Ascending aorta (tissue), 2 donors: ENCODE measurements at places on chromosomes 1 and 21.

- H3K4me1 ChIP-seq, result no peaks in the 10 kb centered on the region
- no peak overlapping the region for H3K27ac ChIP-seq
- H3K27me3 ChIP-seq, result no peaks in the 10 kb centered on the region
- H3K4me3 ChIP-seq, result no peak overlapping the region
Measured at GRCh38 chr1:110196917-110197765, 13.0 kb upstream of the KCNC4 start.

DNA sequence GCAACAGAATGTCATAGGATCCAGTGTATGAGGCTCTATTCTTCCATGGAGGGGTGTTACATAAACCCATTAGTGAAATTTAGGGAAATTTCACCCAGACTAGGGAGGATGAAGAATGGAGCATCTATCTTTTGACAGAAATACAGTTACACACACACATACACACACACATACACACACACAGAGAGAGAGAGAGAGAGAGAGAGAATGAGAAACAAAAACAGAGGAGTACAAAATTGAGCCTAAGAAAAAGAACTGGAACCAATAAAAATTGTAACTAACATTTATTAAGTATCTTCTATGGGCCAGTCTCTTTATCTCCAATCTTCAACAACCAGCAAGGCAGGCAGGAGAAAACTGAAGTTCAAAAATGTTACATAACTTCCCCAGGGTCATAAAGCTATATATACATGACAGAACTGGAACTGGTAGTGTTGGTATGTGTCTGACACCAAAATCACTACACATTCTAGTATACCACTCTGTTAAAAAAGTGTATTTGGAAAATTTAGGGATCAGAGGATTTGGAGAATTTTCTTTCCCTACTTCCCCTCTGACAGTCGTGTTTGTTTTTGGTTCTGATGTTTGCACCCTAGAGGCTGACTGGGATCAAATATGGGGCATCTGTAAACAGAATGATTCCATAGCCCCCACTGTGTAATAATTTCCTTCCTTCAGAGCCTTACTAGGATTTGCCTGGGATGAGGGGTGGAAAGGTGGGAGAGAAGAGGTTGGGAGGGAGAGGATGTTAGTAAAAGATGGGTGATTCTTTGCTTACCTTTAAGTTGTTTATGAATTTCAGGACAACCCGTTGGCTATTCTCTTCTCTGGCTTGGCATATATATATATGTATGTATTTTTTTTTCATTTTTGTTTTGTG is 1.0 kb upstream of the ZFYVE9 start:
- H3K4me1 ChIP-seq, result no peaks in the 10 kb centered on the region
- no peak for DNase-seq
- no peaks in the 10 kb centered on the region for H3K36me3 ChIP-seq

- H3K27ac ChIP-seq, result no peak overlapping the region
- DNase-seq, result no peak
- no peaks in the 10 kb centered on the region for H3K27me3 ChIP-seq
Measured at GRCh38 chr1:201570886-201571624, 32.1 kb downstream of the NAV1 start.

DNA sequence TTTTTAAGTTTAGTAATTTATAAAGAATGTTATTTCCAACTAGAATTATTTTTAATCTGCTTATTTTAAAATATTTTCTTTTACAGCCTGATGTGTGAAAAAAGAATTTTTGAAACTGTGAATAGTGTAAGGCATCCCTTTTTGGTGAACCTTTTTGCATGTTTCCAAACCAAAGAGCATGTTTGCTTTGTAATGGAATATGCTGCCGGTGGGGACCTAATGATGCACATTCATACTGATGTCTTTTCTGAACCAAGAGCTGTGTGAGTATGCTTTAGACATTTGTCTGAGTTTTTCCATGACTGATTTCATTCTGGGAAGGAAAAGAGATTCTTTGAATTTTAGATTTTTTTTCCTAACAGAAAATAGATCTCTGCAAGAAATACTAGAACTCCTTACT is 77.9 kb downstream of the GTF2B start:
- no peak for DNase-seq
- H3K27ac ChIP-seq, result no peak overlapping the region
- peaks cover 10% of the 10 kb centered on the region for H3K36me3 ChIP-seq
- H3K4me3 ChIP-seq, result no peak overlapping the region
- no peaks in the 10 kb centered on the region for H3K27me3 ChIP-seq

DNA sequence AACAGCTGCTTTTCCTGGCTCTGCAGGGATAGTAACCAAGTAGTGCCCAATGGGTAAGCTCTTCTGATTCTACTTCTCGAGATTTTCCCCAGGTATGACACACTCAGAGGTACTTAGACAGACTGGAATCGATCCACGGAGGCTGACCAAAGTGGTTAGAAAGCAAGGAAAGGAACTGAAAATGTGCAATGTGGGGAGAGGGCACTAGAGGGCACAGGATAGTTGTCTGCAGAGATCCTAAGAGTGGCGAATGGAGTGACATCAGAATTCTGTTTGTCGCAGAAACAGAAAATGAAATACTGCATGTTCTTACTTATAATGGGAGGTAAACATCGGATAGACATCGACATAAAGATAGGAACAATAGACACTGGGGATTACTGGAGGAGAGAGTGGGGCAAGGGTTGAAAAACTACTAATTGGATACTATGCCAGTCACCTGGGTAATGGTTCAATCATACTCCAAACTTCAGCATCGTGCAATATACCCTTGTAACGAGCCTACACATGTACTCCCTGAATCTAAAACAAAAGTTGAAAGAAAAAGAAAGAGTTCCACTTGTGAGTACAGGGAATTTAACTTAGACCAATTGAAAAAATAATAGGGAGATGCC is 23.3 kb downstream of the CYP2J2 start:
- H3K27me3 ChIP-seq, result no peaks in the 10 kb centered on the region
- no peaks in the 10 kb centered on the region for H3K36me3 ChIP-seq
- no peak overlapping the region for H3K4me3 ChIP-seq
- no peak for DNase-seq
- no peak overlapping the region for H3K27ac ChIP-seq
- no peaks in the 10 kb centered on the region for H3K4me1 ChIP-seq

DNA sequence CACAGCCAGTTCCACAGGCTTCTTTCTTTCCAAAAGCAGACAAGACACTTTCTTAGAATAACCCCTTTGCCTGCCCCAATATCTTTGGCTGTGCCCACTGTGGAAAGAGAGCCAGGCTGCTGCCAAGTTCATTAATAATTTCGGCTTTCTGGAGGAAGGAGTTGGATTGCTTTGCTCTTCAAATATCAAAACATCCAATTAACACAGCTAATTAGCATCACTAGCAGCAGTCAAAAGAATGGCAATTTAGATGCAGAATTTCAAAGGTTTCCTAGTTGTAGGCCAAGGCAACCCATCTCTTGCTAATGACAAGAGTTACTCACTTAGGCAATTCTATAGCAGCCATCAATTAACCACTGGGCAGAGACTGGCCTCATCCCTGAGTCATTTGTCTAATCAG is 91.0 kb upstream of the SPATA6 start:
- no peak overlapping the region for H3K27ac ChIP-seq
- no peaks in the 10 kb centered on the region for H3K27me3 ChIP-seq
- H3K36me3 ChIP-seq, result no peaks in the 10 kb centered on the region
- DNase-seq, result no peak

- H3K36me3 ChIP-seq, result no peaks in the 10 kb centered on the region
- no peaks in the 10 kb centered on the region for H3K27me3 ChIP-seq
- H3K4me1 ChIP-seq, result no peaks in the 10 kb centered on the region
- no peak for DNase-seq
Measured at GRCh38 chr1:177229781-177230180, 59.0 kb downstream of the BRINP2 start.

DNA sequence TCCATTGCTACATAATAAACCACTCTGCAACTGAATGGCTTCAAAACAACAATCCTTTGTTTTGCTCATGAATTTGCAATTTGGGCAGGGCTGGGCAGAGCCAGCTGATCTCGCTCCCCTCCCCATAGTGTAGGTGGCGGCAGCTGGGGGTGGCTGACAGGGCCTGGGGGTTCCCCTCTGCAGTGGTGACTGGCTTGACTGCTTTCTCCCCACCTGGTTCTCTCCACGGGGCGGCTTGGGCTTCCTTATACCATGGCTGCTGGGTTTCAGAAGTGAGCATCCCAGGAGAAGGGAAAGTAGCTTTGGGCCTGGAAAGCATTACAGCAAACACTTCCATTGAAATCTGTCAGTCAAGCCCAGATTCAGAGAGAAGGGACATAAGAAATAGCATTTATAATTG is 129.7 kb upstream of the ZBTB40 start:
- H3K4me3 ChIP-seq, result no peak overlapping the region
- no peak for DNase-seq
- H3K27ac ChIP-seq, result no peak overlapping the region

DNA sequence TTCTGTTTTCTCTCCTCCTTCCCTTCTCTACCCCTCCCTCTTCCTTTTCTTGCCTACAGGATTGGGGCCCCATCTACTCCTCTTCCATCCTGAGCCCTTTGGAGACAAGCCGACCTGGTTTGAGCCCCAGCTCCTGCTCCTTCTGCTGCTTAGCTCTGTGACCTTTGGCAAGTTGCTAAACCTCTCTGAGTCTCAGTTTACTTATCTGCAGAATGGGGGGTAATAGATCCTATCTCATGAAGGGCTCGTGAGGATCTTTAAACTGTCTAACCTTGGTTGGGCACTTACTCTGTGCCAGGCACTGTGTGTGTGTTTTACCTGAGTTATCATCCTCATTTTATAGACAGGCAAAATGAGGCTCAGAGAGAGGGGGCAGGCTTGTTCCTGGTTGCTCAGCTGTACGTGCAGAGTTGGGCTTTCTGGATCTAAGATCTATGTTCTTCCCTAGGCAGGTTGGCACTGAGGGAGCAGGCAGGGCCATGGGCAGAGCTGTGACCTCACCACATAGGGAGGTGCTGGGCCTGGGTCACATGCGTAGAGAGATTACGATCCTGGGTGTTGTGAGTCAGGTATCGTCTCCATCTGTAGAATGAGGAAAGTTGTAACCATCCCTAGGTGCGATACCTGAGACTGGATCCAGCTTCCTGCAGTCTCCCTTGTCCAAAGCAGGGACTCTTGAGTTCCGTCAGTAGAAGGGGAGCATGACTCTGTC is 58.5 kb downstream of the FOXO6 start:
- H3K27ac ChIP-seq, result peak overlapping the region; percentile 88
- H3K36me3 ChIP-seq, result no peaks in the 10 kb centered on the region
- H3K4me3 ChIP-seq, result no peak overlapping the region
- H3K4me1 ChIP-seq, result peaks cover 15% of the 10 kb centered on the region
- H3K27me3 ChIP-seq, result no peaks in the 10 kb centered on the region
- no peak for DNase-seq

DNA sequence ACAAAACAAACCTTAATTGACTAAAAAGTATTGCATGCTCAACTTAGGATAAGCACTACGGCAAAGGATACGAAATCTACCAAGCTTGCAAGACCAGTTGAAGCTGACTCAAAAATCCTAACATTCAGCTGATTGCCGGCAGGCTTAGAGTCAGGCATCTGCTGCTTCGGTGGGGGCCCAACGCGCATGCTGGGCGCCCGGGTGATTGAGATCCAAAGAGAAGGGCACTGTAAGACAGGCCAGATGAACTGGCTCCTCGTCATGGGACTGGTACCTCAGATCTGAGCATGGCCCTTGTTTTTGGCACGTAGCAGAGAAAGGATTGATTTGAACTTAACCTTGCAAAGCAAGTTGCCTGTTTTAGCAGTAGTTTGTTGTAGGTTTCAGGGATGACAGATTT is 86.6 kb downstream of the PRDM2 start:
- H3K4me1 ChIP-seq, result no peaks in the 10 kb centered on the region
- H3K36me3 ChIP-seq, result peaks cover 7% of the 10 kb centered on the region
- H3K4me3 ChIP-seq, result no peak overlapping the region
- no peak for DNase-seq

GRCh38 chr1:97190326-97190725 is 468.7 kb downstream of the PTBP2 start:
- H3K36me3 ChIP-seq, result no peaks in the 10 kb centered on the region
- H3K4me1 ChIP-seq, result no peaks in the 10 kb centered on the region
- no peaks in the 10 kb centered on the region for H3K27me3 ChIP-seq
- no peak overlapping the region for H3K27ac ChIP-seq

DNA sequence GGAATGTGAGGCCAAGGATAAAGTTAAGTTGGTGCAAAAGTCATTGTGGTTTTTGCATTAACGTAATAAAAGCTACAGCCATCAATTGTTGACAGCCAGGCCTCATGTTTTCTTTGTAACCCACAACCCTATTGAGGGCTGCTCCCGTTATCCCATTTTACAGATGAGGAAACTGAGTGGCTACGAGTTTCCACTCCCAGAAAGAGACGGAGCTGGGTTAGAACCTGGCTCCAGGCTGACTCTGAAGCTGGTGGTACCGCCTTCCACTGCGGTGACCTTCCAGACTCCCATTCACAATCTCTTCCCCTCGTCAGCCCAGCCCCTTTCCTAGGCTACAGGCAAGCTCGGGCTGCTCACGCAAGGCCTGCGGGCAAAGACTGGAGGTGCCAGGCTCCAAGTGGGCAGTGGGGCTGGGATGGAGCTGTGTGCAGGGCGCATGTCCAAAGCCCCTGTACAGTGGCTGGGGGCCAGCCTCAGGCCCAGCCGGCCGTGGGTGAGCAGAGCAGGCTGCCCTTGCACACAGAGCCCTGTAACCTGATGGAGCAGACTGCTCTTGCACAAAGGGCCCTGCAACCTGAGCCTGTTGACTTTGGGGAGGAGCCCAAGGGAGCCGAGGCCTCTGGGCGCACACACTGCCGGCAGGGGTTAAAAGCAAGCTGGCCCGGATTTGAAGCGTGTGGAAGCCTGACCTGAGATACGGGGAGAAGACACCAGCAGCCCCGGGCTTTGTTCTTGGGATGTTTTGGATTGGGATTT is 97.4 kb upstream of the TMPRSS2 start:
- H3K4me3 ChIP-seq, result no peak overlapping the region
- no peak for DNase-seq

- H3K27me3 ChIP-seq, result no peaks in the 10 kb centered on the region
- no peaks in the 10 kb centered on the region for H3K4me1 ChIP-seq
- peaks cover 23% of the 10 kb centered on the region for H3K36me3 ChIP-seq
- H3K27ac ChIP-seq, result no peak overlapping the region
- no peak for DNase-seq
Measured at GRCh38 chr1:213268221-213268620, 217.2 kb downstream of the RPS6KC1 start.

- no peaks in the 10 kb centered on the region for H3K36me3 ChIP-seq
- H3K27me3 ChIP-seq, result no peaks in the 10 kb centered on the region
- no peaks in the 10 kb centered on the region for H3K4me1 ChIP-seq
- H3K27ac ChIP-seq, result no peak overlapping the region
- DNase-seq, result no peak
- H3K4me3 ChIP-seq, result no peak overlapping the region
Measured at GRCh38 chr1:44388551-44388950, 16.5 kb upstream of the RNF220 start.

- H3K4me1 ChIP-seq, result peaks cover 7% of the 10 kb centered on the region
- no peaks in the 10 kb centered on the region for H3K27me3 ChIP-seq
- no peak overlapping the region for H3K4me3 ChIP-seq
- H3K27ac ChIP-seq, result peak overlapping the region; percentile 78
- DNase-seq, result no peak
Measured at GRCh38 chr1:202569393-202570322, 140.6 kb downstream of the SYT2 start.

- no peak for DNase-seq
- H3K4me1 ChIP-seq, result no peaks in the 10 kb centered on the region
- no peaks in the 10 kb centered on the region for H3K27me3 ChIP-seq
- H3K27ac ChIP-seq, result no peak overlapping the region
- H3K4me3 ChIP-seq, result no peak overlapping the region
Measured at GRCh38 chr21:36089946-36090345, 20.1 kb downstream of the CBR1 start.

GRCh38 chr1:228289996-228290881 is 82.4 kb downstream of the OBSCN start:
- peaks cover 9% of the 10 kb centered on the region for H3K36me3 ChIP-seq
- no peaks in the 10 kb centered on the region for H3K4me1 ChIP-seq
- no peak overlapping the region for H3K4me3 ChIP-seq
- no peaks in the 10 kb centered on the region for H3K27me3 ChIP-seq
